ENCODE measurements at places on chromosomes 2 and 18.

DNA sequence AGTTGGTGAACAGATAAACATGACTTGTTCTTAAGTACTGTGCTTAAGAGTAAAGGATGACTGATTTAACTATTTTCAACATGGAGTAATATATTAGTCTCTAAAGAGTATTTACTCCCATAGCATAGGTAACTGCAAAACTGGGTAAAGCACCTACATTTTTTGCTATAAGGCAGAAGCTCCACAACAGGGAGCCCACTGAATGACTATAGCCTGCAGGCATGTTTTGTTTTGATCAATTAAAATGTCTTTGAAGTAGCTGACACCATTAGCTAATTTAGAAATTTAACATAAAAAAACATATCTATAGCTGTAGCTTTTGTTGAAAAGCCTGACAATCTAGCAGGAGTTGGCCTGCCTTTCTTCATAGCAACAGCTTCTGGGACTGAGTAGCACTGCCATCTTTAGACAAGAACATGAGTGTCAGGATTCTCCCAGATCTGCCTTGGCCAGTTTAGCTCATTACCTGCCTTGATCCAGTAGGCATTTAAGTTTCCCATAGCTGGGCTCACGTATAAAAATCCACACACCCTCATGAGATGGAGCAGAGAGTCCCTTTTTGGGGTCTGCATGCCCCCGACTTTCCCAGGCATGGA is 1935.1 kb upstream of the PIK3C3 start:
- DNase-seq, result no peak

GRCh38 chr2:189440644-189440946 is 679 bp upstream of the WDR75 start:
- DNase-seq, result no peak

GRCh38 chr2:34475156-34475555 is 876.1 kb upstream of the FAM98A start:
- DNase-seq, result no peak

DNA sequence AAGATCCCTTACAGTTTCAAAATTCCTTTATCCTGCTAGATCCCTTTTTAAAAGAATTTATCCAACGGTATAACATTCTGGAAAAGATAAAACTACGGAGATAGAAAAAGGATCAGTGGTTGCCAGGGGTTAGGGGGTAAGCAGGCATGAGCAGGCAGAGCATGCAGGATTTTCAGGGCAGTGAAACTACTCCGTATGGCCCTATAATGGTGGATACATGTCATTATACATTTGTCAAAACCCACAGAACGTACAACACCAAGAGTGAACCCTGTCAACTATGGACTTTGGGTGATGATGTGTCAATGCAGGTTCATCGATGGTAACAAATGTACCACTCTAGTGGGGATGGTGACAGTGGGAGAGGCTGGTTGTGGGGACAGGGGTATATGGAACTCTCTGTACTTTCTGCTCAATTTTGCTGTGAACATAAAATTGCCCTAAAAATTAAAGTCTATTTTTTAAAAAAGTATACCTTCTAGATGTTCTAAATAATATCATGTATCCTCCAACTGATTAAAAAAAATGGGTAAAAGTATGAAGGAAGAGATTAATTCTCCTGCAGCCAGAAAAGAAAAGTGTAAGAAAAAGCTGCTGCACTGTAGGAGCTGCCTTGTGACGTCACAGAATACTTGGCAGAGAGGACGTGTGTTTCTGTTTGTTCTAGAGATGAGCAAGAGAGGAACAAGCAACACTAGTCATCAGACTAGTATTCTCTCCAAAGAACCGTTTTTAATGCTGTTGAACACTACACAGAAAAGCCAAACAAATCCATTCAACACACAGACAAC is 23.6 kb downstream of the ANKRD44 start:
- no peak for DNase-seq

GRCh38 chr2:119691651-119692245 is 12.7 kb downstream of the TMEM177 start:
- no peak for DNase-seq

All from NCI-H345 (cell line).